ENCODE measurements at places on chromosomes 12 and 14.
A peak's percentile ranks its signal among the peaks of the same experiment; 100 is the strongest.

DNA sequence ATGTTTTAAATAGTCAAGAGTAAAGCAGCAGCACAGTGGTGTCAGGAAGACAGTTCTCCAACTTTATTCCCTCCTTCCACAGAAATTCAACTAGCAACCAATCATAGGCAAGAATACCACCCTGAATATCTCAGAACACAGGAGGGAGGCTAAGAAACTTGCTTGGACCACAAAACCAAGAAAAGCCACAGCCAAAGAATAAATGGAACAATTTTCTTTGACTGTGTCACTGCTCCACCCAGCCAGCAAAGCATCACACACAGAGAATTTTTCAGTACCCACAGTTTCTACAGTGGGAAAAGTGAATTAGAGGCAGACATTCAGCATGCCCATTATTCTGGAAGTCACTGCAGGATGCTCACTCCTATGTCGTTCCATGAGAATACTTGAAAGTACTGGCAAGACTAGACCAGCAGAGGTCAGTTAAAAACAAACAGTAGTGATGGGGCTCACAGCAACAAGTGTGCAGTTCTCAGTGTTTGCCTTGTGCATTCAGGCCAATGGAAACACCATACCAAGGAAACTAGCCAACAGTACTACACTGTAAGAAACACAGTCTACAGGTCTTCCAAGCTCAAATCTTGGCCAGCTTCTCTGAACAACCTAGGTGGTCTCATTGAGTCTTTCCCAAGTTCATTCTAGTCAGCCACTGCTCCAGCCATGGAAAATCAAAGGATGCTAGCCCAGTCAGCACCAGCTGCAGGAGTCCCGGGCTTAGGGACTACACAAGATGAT is 56.8 kb upstream of the FOXG1 start:
- DNase-seq, result no peak

DNA sequence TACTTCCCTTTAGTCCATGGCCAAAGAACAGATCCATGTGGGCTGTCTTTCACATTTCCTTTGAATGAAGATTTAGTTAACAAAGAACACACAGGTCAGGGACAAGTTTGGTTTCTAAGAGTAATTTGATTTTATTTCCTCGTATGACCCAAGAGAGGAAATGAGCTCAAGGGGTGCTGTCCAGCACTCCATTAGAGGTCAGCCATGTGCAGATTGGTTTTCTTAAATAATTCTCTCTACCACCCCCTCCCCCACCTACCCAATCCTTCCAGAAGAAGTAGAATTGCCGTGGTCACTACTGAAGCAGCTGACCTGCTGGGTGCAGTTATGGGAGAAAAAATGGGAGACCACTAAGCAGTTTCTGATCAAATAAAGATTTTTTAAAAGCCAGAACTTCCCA is 13.9 kb upstream of the OAS1 start:
- DNase-seq, result no peak

DNA sequence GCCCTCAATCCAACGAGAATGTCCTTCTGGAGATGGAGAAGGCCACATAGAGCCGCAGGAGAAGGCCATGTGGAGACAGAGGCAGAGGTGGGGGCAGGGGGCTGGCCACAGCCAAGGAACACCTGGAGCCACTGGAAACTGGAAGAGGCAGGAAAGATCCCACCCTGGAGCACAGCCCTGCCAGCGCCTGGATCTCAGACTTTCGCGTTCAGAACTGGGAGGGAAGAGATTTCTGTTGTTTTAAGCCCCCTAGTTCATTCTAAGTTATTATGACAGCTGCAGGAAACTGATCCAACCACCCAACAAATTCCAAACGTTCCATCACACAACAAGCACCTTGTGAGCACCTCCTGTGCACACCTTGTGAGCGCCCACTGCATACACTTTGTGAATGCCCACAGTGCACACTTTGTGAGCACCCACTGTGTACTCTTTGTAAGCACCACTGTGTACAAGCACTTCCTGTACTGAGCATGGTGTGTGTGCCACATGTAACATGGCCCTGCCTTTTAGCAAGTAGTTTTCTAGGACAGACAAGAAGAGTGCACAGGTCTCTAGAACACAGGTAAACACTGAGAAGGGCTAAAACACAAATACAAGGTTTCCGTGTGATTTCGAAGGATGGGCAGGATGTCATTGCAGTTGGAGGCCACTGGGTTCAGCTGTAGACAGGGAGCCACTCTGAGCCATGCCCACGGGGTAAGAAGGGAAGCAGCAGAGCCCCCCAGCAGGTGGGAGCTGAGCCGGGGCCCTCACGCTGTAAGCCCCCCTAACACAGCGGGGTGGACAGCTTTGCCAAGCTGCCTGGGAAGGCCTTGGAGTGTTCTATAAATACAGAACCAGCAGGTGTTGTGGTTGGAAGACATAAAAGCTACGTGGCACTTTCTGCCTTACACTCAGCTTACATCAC is 15.4 kb downstream of the RIMBP2 start:
- no peak for DNase-seq

DNA sequence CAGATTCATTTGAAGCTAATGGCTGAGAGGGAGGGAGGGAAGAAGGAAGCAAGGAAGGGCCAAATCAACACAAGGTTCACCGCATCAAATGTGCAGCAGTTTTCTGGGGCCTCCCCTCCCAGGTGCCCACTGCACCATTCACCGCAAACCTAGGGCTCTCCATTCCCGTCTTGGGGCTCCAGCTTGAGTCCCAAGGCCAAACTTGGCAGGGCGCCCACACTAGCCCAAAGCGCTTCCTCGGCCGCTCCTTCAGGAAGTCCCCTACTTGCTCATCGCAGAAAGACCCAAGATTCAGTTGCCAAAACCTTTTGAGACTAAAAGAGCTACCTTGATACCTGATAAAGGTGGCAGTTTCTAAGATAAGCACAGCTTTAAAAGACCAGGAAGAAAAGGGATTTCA is 140.5 kb upstream of the FKBP4 start:
- DNase-seq, result no peak

DNA sequence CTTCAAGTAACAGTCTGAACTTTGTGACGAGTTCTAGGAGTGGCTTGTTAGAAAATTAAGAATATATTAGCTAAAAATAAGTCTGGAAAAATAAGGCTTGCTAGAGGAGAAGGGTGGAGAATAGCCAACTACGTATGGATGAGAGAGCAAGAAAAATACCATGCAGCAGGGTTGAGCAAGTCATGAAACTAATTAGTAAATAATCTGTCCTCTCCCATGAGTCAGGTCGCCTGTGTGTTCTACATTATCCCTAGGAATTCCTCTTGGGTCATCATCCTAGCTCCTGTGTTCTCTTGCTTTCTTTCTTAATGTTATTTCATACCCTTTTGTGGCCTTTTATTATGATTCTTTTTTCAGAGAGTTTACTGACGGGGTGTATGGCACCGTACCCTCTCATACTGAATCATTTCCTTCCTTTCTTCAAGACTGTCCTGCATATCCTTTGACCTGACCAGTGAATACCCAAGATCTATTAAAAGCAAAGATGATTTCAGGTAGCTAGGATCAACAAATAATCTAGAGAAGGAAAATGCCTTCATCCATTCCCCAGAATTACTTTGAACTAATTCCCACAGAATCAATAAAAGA is 177.2 kb upstream of the NPAS3 start:
- DNase-seq, result no peak

DNA sequence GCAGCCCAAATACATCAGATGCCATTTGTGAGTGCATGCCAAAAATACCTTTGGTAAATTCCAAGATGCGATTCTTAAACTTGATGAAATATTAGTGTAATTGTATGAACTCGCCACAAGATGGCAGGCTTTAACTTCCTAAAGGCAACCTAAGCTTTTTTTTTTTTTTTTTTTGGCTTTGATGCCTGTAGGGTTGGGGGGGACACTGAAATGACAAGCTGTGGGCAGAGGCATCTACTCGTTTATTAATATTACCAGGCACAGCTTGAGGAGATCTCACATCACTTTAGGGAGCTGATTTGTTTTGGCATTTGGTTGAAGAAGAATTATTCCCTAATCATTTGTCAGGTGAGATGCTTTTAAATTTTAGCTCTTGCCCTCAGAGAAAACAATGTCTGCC is 126.7 kb upstream of the CCDC196 start:
- DNase-seq, result peak; percentile 61

DNA sequence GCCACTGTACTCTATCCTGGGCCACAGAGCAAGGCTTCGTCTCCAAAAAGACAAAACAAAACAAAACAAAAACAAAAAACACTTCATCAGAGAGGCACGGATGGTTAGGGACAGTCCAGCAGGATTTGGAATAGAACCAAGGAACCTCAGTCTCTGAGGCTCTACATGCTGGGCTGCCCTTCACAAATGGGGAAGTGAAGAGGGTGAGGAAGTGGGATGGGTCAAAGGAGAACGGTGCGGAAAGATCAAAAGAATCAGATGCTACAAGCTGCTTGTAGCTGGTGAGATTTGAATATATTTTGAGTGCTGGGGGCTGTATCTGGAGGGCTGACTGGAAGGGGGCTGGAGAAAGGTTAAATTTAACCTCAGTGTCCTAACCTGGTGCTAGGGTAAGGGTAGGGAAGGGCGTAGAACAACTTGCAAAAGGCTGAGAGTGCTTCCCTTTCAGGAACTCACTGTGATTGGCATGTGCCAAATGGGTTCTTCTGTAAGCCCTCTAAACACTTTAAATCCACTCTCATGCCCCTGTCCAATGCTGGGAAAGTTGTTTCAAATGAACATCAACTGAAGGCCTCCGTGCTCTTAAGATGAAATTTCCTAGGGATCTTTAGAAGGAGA is 4.6 kb downstream of the FOXJ2 start:
- DNase-seq, result no peak

GRCh38 chr12:30166006-30166795 is 382.5 kb upstream of the TMTC1 start:
- no peak for DNase-seq

GRCh38 chr12:65168681-65169319 is 583 bp upstream of the LEMD3 start:
- DNase-seq, result no peak

DNA sequence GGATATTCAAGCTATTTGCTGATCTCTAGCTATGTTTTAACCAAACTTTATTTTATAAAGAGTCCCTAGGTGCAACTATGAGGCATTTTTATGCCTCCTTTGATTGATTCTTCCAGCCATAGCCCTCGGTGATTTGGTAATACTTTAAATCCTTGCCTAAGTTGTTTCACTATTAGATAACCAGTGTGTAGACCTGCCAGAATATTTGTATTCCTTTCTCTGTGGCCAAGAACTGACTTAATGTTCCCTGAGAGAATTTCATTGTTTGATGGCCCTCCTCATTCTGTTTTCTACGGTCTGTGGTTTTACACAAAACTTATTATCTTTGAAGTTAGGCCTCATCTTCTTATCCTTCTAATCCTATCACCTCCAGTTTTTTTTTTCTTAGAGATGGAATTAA is 109.7 kb upstream of the MDGA2 start:
- no peak for DNase-seq

GRCh38 chr12:56154246-56154771 is 1.9 kb downstream of the MYL6B start:
- no peak for DNase-seq

- no peak for DNase-seq
Measured at GRCh38 chr12:126219654-126220279, 1154.5 kb downstream of the AACS start.

DNA sequence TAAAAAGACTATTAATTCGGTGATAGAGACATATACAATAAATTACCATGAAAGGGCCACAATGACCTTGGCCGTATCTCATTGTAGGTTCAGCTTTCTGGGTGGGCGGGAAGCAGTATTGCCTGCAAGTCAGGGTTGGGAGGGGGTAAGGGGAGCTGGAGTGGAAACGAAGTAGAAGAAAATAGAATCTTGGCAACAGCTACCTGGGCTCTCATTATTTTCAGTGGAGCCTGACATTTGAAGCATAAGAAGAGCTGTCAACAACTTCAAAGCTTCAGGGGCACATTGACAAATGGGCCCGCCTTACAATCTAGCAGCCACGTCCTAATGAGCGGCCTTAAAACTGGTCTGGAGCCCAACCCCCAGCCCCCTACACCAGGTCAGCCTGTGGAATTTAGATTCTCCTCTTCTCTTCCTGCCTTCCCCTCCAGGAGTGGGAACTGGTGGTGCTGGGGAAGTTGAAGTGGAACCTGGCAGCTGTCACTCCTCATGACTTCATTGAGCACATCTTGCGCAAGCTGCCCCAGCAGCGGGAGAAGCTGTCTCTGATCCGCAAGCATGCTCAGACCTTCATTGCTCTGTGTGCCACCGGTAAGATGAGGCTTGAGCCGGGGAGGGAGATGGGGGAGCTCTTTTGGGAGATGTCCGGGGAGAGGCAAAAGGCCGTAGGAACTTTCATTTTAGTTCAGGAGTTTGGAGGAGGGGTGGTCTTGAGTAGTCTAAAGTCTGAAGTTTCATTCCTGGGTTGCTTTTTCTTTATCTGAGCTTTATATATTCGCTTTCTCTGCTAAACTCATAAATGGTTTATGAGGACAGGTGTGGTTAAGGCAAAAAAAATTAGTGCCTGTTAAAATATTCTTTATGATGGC is 5.0 kb downstream of the CCND2 start:
- DNase-seq, result no peak

- no peak for DNase-seq
Measured at GRCh38 chr14:40983604-40984003, 623.1 kb upstream of the LRFN5 start.

GRCh38 chr12:12393171-12393570 is 36.3 kb downstream of the BORCS5 start:
- no peak for DNase-seq

GRCh38 chr12:14824012-14824634 is 10.1 kb upstream of the SMCO3 start:
- no peak for DNase-seq

DNA sequence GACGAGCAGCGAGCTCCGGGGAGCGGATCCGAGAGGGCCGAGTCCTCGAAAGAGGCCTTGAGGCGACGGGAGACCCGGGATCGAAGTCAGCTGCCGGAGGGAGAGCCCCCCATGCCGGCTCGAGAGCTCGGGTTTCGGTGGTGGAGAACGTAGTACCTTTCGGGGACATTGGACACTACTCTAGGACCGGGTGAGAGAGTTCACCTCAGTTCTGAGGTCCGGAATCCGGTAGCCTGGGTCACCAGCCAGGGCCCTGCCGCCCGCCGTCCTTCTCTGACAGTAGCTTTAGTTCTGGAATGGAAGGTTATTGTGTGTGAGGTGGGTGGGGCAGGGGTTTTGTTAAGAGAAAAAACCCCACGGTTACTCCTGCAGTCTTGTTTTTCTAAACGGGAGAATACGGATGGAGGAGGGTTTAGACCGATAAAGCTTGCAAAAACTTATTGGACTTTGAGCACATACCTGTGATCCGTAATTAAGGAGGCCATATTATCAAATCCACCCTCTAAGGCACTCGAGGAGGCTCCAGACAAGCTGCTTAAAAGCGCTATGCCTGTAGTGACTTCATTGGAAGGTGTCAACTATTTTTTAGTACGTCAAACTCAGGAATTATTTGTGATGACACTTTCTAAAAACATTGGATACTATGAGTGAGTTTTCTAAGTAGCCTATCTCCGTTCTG is 765 bp downstream of the SCYL2 start:
- DNase-seq, result peak; percentile 37

Measured in LoVo (cell line).